AG10803 (cell line): ENCODE measurements at places on chromosomes 13 and 19.

DNA sequence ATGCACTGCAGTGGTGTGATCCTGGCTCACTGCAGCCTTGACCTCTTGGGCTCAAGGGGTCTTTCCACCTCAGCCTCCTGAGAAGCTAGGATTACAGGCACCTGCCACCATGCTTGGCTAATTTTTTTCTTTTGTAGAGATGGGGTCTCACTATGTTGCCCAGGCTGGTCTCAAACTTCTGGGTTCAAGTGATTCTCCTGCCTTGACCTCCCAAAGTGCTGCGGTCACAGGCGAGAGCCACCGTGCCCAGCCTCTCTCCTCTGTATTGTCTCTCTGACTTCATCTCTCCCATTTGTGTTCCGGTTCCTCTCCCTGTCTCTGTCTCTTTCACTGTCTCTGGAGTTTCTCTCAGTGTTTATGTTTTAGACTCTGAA lies 1.7 kb upstream of the C19orf85 start:
- DNase-seq, result no peak

- peak; percentile 40 for DNase-seq
Observed at GRCh38 chr13:27006519-27007161, 165.0 kb downstream of the USP12 start.

GRCh38 chr19:16889883-16890460 lies 1.2 kb downstream of the F2RL3 start:
- no peak for DNase-seq

DNA sequence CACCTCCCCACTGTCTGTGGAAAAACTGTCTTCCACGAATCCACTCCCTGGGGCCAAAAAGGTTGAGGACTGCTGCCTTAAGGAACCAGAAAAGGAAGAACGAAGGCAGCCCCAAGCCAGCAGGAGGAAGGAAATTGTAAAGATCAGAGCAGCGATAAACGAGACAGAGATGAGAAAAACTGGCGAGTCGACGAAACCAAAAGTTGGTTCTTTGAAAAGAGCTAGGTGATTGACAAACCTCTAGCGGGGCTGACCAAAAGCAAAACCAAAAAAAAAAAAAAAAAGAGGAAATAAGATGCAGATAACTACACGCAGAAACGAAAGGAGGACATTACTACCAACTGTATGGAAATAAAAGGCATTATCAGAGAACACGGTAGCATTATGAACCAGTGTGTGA lies 76.9 kb downstream of the GADD45B start:
- no peak for DNase-seq

DNA sequence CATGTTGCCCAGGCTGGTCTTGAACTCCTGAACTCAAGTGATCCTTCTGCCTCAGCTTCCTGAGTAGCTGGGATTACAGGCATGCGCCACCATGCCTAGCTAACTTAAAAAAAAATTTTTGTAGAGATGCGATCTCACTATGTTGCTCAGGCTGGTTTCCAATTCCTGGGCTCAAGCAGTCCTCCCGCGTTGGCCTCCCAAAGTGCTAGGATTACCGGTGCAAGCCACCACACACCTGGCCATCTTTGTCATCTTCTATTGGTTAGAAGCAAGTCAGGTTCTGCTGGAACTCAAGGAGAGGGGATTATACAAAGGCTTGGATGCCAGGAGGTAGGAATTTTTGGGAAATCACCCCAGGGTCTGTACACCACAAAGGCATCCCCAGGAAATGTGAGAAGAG lies 25.2 kb downstream of the TNFSF14 start:
- DNase-seq, result no peak

DNA sequence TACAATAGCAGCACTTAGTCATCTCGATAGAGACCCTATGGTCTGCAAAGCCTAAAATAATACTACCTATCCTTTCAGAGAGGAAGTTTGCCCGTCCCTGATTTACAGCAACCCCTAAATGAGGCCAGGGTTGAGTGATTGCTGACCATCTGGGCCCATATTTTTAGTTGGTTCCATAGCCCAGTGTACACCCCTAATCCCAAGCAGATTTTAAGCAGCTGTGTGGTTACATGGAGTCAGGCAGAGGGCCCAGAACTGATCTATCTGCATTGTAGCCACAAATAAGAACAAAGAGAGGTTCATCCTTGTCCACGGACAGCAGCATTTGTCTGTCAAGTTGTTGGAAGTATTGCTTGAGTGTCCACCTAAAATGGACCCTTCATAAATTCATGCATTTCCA lies 148.2 kb downstream of the DCT start:
- no peak for DNase-seq

- DNase-seq, result no peak
Observed at GRCh38 chr19:44588771-44589112, 24.6 kb upstream of the IGSF23 start.

GRCh38 chr19:41373993-41374392 lies 2.3 kb upstream of the TMEM91 start:
- DNase-seq, result peak; percentile 91
